ENCODE measurements at places on chromosomes 12 and 14.

DNA sequence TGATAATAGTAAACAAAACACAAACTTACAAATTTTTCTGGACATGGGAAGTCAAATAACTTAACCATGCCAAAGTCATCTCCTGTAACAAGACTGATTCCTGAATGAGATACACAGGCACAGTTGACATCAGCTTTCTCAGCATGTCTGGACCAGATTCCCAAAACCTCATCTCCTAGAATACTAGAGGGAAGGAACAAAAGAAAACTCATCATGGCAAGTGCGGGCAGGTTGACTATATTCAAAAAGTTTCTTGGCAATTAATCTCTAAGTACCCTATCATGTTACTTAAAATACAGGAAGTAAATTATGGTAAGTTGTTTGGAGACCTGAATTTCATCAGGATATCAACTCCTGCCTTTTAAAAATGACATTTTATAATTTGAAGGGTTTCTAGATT lies 53.9 kb downstream of the ZC3H14 start:
- DNase-seq = no peak

DNA sequence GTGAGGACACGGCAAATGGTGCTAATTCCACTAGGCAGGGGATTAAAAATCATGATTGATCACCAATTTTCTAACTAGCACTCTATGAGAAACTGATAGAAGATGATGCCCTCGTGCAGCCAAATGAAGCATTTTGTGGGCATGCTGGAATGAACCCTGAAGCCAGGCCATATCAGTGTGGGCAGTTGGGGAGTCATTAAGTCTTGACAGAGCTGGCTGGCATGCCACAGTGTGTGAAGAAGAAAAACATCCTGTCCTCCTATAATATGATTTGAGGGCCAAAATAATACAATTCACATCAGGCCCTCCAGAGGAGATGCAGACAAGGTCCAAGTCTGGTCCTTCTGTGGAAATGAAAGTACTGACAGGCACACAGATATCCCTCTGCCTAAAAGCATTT lies 107.1 kb downstream of the TMTC1 start:
- no peak for DNase-seq

DNA sequence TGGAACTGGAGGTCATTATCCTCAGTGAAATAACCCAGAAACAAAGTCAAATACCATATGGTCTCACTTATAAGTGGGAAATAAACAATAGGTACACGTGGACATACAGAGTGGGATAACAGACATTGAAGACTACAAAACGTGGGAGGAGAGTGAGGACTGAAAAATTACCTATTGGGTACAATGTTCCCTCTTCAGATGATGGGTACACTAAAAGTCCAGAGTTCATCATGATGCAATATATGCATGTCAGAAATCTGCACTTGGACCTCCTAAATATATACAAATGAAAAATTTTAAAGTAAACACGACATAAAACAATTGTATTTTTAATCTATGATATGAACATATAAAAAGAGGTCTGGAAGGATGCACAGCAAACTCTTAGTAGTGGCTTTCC lies 71.2 kb downstream of the SLC38A4 start:
- no peak for DNase-seq

DNA sequence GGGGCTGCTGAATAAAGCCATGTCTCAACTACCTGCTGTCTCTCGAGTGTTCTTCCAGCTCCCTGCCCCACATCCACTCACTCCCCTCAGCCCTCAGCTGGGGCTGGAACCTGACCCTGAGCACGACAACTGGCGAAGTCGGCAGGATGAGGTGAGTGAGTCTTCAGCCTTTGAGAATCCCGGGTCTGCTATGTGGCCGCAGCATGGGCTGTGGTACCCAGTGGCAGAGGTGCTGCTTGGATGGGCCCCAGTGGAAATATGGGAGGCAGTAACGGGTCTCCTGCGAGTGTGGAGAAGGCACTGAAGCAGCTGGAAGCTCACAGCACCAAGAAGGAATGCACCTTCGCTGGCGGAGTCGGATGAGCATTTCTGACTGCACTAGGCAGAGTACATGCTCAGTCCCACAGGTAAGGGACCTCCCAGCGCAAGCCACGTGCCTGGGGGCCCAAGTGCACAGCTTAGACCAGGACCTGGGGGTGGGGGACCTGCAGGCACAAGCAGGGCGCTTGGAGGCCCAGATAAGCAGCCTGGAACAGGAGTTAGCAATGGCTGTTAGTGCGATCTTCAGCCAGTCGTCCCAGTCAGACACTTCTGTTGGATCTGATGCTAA lies 95.5 kb upstream of the TMPO start:
- DNase-seq = no peak

DNA sequence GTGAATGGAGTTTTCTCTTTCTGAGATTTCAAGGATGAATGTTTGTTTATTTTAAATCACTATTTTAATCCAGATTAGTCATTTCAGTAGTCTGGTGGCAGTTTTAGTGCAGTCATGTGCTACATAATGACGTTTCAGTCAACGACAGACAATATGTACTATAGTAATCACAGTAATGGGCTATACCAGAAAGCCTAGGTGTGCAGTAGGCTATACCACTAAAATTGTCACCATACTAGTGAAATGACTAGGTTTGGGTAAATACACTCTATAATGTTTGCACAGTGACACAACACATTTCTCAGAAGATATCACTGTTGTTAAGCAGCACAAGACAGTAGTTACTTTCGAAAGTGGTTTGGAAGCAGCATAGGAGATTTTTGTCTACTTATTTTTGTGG lies 203.1 kb downstream of the ETNK1 start:
- DNase-seq = no peak

GRCh38 chr14:77026930-77027537 lies 1.5 kb downstream of the IRF2BPL start:
- peak; percentile 56 for DNase-seq

- no peak for DNase-seq
These were observed 672.9 kb upstream of the NOVA1 start for GRCh38 chr14:27270716-27271115.

DNA sequence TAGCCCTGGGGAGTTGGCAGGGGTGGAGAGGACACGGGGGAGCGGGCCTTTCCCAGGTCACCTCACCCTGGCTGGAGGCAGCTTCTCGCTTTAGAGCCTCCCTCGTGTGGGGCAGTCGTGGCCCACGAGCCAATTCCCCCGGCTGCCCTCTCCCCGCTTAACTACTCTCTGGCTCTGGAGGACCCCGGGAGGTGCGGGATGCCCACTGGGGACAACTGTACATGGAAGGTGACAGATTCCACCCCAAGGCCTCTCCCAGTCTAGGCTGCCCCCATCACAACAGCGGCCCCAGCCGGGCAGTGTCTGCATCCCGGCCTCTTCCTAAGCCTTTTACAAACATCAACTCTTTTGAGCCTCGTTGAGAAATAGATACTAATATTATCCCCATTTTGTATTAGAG lies 78.1 kb downstream of the KIF26A start:
- no peak for DNase-seq

DNA sequence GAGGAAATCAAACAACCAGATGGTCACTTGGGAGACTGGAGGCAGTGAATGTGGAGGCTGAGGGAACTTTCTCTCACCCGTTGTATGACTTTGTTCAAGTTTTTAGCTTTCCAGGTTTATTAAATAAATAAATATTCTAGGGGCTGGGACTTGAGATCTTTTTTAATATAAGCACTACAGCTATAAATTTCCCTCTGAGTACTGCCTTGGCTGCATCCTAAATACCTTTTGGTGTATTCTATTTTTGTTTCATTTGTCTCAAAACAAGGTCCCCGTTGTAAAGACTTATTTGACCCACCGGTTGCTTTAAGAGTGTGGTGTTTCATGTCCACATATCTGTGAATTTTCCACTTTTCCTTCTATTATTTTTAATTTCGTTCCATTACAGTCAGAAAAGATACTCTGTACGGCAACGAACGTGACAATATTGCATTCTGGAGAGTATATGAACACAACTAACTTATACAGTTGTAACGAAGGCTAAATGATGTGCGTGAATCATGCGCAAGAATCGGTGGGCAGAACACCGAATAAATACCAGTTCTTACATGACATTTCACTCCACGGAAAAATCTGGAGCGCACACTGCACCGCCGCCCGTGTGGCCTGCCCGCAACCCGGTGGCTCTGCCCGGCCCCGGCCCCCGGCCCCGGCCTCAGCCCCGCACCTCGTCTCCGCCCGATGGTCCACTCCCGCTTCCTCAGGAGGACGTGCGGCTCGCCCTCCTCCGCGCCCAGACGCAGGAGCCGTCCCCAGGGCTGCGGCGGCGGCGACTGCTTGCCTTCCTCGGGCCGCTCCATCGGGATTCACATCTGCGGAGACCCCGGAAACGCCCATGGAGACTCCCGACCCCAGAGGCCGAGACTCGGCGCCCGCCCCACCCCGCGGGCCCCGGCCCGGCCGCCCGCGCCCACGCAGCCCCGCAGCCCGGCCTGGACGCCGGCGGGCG lies 602 bp downstream of the CHFR start:
- DNase-seq = no peak

DNA sequence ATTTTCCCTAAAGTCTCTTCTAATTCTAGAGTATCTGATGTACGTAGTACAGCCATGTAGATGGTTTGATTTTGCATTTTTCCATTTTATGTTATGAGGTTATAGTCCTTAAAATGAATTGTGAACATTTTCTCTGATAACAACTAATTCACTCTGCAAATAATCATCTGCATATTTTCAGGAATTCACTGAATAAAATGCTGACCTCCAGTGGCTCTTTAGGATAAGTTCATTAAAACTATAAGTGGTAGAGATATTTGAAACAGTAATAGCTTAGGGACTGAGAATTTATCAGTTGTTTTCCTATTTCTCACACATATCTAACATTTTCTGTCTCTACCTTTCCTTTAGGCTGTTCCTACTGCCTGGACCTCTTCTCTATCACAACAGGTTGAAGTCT lies 4.4 kb downstream of the MSRB3 start:
- no peak for DNase-seq

GRCh38 chr14:24607635-24608514 lies 1.6 kb downstream of the GZMH start:
- DNase-seq = no peak

GRCh38 chr12:116302166-116303058 lies 24.9 kb upstream of the MED13L start:
- DNase-seq = no peak

- no peak for DNase-seq
These were observed 54.1 kb upstream of the ARHGAP5 start for GRCh38 chr14:32022938-32023466.

- DNase-seq = no peak
These were observed 477.0 kb downstream of the PCNX1 start for GRCh38 chr14:71384007-71384845.

- no peak for DNase-seq
These were observed 96.2 kb upstream of the TMPO start for GRCh38 chr12:98419081-98419794.

DNA sequence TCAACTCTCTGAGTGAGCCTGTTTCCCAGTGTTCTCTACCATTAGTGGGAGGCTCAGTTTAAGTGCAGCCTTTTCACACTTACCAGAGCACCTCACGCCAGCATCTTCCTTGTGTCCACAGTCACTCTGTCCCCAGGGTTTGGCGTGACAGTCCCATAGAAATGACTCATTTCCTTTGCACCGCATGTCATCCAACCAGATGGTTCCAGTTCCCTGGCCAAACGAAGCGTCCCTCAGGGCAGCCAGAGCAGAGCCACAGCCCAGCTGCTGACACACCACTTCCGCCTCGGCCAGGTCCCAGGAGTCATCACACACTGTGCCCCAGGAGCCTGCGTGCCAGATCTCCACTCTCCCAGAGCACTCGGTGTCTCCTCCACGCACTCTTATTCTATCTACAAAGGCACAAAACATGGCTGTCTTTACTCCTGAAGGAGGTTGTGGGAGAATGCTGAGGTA lies 65.4 kb downstream of the ACSM4 start:
- no peak for DNase-seq

- peak; percentile 65 for DNase-seq
These were observed 666.6 kb downstream of the NRXN3 start for GRCh38 chr14:78836777-78837176.

DNA sequence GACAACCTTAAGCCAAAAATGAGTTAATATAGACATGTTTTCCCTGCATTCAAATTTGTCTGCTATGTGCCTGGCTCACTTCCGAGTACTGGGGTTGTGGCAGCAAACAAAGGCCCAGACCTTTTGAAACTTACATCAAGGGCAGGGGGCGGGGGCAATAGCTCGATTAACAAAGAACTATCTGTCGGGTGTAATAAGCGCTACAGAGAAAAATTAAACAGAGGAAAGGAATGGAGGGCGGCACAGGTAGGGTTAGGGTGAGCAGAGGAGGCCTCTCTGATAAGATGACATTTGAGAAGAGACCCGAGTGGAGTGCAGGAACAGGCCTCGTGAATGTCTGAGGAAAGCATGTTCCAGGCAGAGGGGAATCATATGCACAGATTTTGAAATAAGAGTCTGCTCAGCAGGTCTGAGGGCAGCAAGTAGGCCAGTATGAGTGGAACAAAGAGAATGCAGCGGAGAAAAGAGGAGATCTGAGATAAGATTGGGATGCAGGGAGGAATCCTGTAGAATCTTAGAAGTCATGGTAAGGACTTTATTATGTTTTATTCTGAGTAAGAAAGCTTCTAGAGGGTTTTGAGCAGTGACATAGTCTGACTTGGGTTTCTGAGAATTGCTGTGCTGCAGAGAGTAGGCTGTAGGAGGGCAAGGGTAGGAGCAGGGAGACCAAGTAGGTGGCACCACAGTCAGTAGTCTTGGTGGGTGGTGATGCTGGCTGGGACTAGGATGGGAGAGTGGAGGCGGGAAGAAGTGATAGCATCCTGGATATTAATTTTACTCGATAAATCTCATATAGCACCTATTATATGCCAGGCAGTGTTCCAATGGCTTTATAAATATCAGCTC lies 52.6 kb downstream of the BICDL1 start:
- no peak for DNase-seq

DNA sequence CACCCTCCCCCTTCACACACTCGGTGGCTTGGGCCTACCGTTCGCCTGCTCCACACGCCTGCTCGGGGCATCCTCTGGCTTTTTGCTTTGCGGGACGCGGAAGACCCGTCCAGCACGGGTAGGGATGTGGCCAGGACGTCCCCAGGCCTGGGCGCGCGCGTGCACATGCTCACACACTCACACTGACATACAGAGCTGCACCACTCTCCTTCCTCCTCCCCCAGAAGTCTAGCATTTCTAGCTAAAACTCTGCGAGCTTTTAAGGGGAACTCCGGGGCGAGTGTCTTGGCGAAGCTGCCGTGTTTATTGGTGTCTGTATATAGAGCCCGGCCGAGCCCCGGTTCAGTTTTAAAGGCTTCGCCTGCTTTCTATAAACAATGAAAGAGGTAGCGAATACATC lies 5.0 kb downstream of the TBX5 start:
- no peak for DNase-seq

DNA sequence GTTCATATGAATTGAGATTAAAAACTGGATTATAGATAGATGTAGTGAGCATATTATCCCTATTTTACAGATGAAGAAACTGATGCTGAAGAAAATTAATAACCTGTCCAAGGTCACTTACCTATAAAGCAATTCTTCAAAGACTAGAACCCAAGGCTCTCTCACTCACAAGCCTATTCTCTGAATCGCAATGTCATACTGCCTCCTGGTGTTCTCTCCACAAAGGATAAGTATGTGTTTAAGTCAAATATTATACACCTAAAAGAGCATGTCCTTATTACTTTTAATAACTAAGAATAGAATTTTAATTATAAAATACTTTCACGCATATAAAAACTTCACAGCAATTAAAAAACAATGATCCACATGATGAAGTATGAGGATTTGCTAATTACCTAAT lies 721.3 kb upstream of the USP15 start:
- peak; percentile 2 for DNase-seq

Data from fibroblast of lung (primary cell).